Activated T-cell treated with anti-CD3 and anti-CD28 coated beads, Interleukin-2, amount 50 U/mL, for 48 hours (primary cell): ENCODE measurements at places on chromosomes 13 and 19.

GRCh38 chr19:51548213-51548651 lies 16.8 kb upstream of the SIGLEC6 start:
- DNase-seq = no peak

- DNase-seq = no peak
Measured at GRCh38 chr13:50126263-50126992, 111.2 kb downstream of the KCNRG start.

DNA sequence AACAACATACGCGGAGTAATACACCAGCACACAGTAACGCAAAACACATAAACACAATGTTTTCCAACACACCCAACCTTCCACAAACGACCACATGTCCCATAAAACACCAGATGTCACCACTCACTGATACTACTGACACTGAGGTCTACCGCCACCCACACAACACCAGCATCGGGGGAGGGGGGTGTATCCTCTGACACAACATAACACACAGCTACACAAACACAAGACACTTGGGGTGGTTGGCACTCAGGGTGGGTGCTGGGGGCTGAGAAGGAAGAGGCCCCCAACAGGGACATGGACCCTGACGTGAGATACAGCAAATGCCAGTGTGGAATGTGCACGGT lies 1.5 kb upstream of the KCNN4 start:
- peak; percentile 41 for DNase-seq

DNA sequence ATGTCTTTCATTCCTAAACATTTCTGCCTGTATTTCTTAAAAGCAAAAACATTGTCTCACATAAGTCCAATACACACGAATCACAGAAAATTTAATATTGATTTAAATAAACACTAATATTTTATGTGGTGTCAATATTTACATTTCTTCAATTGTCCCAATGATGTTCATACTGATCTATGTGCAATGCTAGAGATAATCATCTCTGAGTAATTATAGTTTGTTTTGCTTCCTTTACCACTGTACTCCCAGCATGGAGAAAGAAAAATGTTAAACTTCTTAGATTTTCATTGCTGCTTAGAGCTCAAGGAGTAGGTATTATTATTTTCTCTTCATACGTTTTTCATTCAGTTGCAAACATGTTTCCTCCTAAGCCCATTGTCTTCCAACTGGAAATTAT lies 434.2 kb upstream of the PRR20A start:
- no peak for DNase-seq

- no peak for DNase-seq
Measured at GRCh38 chr13:85650613-85651012, 148.6 kb downstream of the SLITRK6 start.

- no peak for DNase-seq
Measured at GRCh38 chr13:65932587-65933239, 1297.4 kb downstream of the PCDH9 start.

- DNase-seq = no peak
Measured at GRCh38 chr13:36712290-36712689, 38.5 kb downstream of the SERTM1 start.

DNA sequence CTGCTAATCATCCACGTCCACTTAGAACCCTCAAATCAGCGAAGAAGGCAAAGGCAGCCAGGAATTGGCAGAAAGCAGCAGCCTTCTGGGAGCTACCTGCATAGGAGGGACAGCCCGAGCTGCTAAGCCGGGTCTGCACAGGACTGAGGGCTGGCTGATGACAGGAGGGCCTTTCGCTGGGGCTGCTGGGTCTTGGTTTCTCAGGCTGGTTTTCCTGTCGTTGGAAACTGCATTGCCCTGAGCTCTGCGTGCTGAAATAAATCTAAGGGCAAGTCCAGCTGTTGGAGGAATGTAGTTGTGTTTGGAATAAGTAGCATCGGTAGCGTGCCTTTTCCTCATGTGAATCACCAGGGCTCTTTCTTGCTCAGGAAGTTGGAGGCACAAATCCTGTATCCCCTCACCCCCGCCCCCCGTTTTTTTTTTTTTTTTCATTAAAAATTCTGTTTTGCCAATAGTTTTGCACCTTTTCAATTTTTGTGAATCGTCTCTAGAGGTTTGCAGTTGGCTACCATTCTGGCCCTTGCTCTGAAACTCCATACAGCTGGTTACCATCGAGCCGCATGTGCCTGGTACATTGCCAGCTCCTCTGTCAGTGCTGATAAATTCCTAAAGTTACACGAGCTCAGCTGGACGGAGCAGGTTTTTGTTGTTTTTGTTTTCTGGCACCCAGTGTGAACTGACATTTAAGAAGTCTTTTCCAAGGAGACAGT lies 193.9 kb upstream of the RNF113B start:
- DNase-seq = no peak

DNA sequence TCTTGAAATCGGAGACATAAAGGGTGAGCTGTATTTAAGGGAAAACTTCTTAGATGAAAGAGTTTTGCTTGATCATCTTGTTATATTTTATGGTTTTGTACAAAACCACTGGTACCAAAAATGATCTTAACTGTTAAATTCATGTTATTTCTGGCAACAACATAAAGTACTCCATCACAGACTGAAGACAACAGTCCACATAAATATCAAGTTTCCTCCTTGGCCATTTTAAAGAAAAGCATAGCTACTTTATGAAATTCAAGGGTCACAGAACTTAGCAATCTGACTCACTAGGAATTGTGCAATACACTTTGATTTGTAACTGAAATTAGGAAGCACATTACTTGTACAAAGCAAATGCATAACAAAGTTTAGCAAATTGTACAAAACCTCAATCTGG lies 66.3 kb downstream of the TBC1D4 start:
- no peak for DNase-seq

- DNase-seq = no peak
Measured at GRCh38 chr13:28173793-28174192, 35.4 kb downstream of the PAN3 start.

DNA sequence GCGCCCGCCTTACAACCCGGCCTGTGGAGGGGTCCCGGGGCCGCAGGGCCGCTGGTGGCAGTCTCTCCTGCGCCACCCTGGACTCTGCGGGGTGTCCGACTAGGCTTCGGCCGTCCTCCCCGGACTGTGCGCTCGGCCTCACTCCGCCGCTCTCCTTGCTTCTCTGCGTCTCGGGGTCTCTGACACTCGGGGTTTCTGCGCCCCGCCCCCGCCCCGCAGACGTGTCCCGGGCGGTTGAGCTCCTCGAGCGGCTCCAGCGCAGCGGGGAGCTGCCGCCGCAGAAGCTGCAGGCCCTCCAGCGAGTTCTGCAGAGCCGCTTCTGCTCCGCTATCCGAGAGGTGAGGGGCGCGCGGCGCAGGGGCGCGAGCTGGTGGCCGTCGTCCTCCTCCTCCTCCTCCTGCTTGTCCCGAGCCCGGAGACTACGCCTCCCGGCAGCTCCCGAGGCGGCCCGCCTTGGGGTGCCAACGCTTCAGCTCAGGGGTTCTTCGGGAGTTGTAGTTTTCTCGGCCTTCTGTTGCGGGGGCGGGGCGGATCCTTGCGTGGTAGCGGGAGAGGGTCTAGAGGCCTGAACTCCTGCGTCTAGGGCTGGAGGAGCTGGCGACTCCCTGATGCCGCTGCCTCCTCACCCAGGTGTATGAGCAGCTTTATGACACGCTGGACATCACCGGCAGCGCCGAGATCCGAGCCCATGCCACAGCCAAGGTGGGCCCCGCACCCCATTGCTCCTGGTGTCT lies 627 bp downstream of the LIN7B start:
- peak; percentile 72 for DNase-seq

GRCh38 chr13:44868397-44868796 lies 120.9 kb downstream of the NUFIP1 start:
- peak; percentile 27 for DNase-seq

DNA sequence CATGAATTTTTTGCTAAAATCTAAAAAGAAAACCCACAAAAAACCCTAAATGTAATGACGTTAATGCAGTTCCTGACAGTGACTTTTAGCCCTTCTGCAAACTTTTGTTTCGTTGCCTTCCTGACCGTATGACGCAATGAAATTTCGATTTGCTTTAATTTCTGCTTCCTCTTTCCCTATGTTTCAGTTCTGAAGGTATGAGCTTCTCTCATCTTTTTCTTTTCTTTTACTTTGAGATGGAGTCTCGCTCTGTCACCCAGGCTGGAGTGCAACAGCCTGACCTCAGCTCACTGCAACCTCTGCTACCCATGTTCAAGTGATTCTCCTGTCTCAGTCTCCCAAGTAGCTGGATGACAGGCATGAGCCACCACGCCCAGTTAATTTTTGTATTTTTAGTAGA lies 6.1 kb upstream of the LILRA5 start:
- DNase-seq = no peak

GRCh38 chr19:14686411-14686810 lies 3.4 kb upstream of the ZNF333 start:
- peak; percentile 43 for DNase-seq

GRCh38 chr13:66849706-66850105 lies 380.4 kb downstream of the PCDH9 start:
- no peak for DNase-seq

GRCh38 chr19:44807652-44808462 lies 1.0 kb upstream of the BCAM start:
- no peak for DNase-seq

DNA sequence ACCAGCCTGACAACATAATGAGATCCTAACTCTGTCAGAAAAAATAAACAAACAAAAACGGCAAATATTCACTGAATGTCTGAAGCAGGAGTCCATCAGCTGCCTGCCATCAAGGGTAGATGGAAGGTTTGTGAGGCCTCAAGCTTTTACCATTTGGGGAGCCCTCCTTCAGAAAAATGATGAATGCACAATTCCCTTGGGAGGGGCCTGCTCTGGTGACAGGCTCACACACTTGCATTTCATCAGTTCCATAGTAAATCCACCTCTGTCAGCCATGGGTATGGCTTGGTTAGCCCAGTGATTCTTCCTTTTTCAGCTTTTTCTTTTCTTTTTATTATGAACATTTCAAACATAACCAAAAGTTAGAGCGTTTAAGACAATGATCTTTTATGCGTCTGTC lies 26.3 kb upstream of the KATNAL1 start:
- no peak for DNase-seq

GRCh38 chr13:60575142-60575541 lies 178.1 kb downstream of the TDRD3 start:
- no peak for DNase-seq

DNA sequence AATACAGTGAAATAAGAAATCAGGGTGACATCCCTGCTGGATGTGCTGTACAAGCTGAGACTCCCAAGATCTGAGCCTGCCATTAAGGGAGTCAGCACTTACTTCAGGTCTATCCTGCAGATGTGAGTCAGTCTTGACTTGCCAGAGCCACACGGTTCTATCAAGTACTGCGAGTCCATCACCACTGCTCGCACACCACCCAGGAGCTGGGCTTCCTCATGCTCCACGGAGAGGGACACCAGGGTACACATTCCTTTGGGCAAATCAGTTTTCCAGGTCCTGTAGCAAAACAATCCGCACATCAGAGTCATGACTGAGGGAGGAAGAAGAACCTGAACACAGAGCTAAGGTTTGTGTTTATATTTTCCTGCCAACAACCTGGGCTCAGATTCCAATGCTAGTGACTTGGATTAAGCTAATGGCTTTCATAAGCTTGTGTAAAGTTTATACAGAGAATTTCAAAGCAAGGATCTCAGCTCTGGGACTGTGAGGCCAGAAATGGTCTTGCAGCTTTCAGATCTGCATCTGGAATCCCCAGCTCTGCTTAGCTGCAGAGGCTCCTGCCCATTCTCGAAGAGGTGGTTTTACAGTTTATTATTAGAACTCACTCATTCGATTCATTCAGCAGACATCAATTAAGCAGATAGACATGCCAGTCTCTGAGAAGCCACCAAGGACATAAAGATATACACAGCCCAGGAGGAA lies 90.6 kb downstream of the KL start:
- no peak for DNase-seq

- no peak for DNase-seq
Measured at GRCh38 chr13:91331047-91331915, 16.2 kb upstream of the MIR17HG start.

DNA sequence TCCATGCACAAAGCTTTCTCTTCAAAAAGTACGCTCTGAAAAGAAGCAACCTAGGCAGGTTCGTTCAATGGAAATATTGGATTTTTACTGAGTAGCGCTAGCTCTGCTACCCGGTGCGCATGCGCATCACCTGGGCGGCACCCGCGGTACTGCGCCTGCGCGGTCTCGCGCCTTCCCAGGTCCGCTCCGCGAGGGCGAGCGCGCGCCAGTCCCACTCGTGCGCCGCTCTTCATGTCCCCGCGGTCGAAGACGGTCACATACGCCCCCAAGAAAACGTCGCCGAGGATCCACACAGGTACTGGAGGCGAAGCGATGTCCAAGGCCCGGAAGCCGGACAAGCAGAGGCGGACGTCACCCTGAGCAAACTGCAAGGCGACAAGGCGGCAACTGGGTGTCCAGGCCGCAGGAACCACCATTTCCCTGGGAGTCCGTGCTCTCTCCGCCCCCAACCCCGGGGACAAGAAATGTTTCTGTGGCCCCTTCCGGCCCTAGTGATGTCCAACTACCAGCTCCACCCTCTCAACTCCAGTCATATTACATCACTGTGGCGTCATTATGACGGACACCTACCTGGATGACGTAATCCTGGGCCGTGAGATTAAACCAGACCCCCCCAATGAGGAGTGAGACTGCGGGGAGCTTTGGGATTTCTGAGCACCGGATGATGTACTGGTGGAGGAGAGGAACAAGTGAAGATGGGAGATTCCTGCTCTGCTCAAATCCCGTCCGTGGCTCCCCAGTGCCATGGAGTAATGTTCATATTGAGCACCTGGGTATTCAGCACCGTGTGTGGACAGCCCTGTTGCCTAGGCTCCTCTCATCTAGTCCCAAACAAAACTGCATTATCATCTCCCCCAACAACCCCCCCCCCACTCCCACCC lies 4.8 kb upstream of the KCNC3 start:
- peak; percentile 92 for DNase-seq

- DNase-seq = no peak
Measured at GRCh38 chr13:30477346-30478195, 11.8 kb upstream of the HMGB1 start.

GRCh38 chr19:49347835-49348234 lies 12.6 kb downstream of the CD37 start:
- no peak for DNase-seq

- no peak for DNase-seq
Measured at GRCh38 chr13:36157480-36157879, 26.3 kb upstream of the DCLK1 start.

- DNase-seq = no peak
Measured at GRCh38 chr13:78133511-78133910, 214.9 kb upstream of the EDNRB start.

GRCh38 chr19:52494518-52494917 lies 33.0 kb upstream of the ZNF808 start:
- no peak for DNase-seq
